Activated CD8-positive, alpha-beta memory T cell treated with anti-CD3 and anti-CD28 coated beads for 1 hour (primary cell): ENCODE measurements at places on chromosomes 16 and 17.

DNA sequence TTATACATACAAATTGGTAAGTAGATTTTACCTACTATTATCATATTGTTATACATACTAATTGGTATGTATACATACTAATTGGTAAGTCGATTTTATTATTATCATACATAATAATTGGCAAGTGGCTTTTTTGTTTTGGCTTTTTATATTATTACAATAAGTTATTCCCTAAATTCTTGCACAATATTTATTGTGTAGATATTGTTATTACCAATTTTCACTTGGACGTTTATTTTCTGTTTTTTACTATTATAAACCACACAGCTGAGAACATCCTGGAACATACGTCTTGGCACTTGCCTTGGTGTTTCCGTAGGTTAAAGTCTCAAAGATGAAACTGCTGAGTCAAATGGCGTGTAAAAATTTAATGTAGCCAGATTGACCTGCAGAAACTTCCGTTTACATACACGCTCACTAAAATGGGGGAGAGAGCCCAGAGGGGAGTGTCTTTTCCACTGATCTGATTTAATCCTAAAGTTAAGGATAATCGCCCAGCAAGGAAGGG lies 18.9 kb downstream of the GNGT2 start:
- DNase-seq, result no peak

DNA sequence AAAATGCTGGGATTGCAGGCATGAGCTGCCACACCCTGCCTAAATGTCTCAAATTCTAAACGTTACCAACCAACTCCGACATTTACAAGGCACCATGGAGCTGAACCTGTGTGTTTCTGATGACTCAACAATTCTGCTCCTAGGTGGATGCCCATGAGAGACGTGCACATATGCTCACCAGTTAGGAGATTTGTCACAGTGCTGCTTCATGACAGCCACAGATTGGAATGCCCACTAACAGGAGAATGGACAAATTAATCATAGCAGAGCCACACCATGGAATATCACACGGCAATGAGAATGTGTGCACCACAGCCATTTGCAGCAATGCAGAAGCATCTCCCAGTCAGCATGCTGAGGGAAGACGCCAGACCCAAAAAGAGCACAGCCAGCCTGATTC lies 8.0 kb upstream of the KCNG4 start:
- no peak for DNase-seq

DNA sequence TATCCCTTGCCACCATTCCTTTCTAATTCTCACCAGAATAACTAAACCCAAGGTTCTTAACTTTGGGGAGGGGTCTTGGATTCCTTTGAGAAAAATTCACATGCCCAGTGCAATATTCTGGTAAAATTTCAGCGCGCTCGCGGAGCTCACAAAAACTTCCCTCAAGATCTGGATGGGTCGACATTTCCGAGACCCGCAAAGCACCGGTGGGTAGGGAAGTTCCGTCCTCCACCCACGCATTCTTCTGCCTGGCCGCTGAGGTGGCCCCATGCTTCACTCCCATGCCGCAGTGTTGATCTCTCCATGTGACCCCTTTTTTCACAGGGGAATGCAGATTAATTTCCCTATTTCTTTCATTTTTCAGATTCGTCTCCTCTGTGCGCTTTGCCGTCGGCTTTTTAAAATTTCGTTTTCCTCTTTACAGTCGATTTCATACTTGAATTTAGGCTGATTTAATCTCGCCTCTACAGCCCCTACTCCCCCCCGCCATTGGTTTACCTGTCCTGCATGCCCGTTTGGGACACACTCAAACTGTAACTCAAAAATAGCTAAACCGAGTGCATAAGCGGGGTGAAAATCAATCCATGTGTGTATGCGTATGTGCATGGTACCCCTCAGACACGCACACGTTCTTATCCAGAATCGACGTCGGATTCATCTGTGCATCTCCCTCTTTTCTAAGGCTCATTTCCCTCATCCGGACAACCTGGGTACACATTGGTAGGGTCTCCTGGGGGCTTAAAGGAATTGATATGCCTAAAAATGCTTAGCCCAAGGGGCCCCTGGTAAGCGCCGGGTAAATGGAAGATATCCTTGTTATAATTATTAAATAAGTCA lies 1.4 kb upstream of the SP6 start:
- no peak for DNase-seq

DNA sequence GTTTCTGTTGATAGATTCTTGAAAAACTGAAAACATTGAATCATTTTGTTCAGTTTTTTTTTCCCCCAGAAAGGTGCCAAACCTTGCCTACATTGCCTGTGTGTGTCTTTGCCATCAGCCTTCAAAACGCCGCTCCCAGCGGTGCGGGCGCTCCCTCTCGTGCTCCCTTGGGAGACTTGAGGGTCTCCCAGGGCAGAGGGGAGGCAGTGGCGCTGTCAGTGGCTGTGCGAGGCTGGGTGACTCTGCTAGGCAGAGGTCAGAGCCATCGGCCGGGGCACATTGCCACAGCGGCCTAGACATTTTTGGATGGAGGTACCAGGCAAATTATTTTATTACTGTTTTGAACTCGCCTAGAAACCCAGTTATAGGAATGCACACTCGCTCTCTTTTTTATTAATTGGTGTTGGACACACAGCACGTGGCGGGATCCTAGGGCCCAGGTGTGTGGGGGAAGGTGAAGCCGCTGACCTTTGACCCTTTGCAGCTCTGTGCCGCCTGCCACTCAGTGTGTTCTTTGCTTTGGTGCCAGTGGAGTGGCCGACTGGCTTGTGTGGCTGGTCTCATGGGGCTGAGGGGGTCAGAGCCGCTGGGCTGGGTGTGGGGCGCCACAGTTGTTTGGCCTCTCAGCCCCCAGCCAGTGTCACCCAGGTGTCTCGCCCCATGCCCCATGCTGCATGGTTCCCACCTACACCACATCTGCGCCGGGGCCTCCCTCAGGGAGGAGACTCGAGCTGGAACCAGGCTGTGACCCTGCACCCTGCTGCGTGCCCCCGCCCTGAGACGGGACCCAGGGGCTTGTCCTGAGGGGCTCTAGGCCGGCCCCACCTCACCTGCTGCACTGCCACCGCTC lies 115.7 kb downstream of the BANP start:
- no peak for DNase-seq

DNA sequence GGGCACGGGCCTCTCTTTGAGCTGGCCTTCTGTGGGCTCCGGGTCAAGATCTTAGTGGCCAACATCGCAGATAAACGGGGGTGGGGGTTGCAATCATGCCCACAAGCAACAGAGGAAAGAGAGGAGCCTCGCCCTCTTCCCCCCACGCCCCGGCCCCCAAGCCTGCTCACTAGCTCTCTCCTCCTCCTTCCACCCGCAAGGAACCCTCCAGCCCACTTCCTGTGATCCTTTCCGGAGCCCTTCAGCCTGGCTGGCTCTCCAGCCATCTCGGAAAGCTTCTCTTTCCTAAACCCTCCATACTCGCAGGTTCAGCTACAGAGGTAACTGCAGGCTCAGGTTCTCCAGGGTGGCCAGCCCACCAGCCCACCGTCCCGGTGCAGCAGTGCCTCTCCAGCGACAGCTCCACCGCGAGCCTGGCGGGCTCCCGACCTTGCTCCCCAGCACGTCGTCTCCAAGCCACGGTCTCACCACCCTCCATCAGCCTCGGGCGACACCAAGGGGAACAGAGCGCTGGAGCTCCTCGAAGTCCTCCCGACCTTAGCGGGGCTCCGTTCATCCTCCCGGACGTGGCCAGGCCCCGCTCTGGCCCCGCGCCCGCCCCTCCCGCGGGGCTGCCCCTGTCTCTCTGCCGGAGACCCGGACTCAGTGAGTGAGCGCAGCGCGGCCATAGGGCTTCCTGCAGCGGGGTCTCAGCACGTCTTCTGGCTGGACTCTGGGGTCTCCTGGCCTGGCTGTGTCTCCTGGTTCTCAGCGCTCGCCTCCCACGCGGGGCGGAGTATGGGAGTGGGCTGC lies 12.9 kb upstream of the ODF4 start:
- no peak for DNase-seq

- DNase-seq, result no peak
These were observed 20.6 kb upstream of the PIK3R6 start for GRCh38 chr17:8887834-8888703.

DNA sequence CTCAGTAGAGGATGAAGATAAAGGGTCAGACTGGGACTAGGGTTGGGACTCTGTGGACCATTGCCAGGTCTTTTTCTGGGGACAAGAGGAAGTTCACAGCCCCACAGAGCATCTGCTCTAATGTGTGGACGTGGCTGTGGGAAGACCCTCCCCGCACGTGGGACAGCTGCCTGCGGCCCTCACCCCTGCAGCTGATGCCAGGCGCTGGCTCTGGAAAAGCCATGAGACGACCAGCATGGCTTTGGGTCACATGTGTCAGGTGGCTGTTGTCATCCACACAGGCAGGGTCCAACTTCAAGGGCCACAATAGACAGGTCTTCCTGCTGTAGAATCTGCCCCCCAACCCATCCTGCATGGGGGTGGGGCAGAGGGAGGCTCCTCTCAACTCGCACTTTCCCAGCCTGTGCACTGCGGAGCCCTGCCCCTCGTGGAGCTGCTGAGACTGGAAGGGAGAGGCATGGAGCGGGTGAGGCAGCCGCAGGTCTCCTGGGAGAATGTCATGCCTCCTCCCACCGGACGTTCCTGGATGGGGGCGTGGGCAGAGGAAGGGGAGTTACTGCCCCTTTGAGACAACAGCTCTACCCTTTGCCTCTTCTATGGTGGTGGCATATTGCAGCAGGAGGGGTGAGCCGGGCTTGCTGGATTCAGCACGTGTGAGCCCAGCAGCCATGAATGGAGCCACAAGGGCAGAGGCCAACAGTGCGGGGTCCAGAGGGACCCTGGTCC lies 53.4 kb downstream of the PIMREG start:
- no peak for DNase-seq

DNA sequence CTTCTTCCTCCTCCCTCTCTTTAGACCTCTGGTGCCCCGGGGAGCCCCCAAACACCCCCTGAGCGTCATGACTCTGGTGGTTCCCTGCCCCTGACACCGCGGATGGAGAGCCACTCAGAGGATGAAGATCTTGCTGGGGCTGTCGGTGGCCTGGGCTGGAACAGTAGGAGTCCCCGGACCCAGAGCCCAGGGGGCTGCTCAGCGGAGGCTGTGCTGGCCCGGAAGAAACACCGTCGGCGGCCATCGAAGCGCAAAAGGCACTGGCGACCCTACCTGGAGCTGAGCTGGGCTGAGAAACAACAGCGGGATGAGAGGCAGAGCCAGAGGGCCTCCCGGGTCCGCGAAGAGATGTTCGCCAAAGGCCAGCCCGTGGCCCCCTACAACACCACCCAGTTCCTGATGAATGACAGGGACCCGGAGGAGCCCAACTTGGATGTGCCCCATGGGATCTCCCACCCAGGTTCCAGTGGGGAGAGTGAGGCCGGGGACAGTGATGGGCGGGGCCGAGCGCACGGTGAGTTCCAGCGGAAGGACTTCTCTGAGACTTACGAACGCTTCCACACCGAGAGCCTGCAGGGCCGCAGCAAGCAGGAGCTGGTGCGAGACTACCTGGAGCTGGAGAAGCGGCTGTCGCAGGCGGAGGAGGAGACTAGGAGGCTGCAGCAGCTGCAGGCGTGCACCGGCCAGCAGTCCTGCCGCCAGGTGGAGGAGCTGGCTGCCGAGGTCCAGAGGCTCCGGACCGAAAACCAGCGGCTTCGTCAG lies 7.5 kb downstream of the HEXIM2 start:
- DNase-seq, result no peak

DNA sequence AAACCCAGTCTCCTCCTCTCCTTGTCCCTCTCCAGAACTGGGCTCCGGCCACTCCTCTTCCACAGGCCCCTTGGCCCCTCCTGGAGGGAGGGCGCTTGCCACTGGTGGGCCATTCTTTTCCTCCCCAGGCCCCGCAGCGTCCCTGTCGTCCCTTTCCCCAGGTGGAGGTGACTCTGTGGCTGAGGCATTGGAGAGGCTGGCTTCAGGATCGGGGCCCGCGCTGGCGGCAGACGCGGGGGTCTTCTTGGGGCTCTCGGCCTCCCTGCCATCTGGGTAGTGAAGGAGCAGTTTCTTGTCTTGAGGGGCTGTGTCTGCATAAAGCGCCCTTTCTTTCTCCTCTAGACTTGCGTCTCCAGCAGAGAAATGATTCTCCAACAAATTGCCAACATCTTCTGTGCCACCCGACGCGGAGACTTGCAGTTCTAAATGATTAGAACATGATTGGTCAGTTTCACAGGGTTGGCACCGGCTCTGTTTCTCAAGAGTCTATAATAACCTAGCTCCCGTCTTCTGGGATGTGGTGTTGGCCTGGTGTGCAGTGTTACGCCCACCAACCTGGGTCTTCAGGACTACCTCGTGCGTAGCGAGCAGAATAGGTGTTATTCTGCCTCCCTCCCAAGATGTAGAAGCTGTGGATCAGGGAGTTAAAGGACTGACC lies 34.1 kb downstream of the SRL start:
- no peak for DNase-seq

DNA sequence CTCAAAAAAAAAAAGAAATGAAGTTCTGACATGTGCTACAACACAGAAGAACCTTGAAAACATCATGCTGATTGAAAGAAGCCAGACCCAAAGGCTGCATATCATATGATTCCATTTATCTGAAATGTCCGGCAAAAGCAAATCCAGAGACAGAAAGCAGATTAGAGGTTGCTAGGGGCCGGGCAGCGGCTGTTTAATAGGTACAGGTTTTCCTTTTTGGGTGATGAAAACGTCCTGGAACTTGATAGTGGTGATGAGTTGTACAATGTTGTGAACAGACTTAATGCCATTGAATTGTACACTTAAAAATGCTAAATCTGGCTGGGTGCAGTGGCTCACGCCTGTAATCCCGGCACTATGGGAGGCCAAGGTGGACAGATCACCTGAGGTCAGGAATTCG lies 166.5 kb downstream of the NTN1 start:
- DNase-seq, result no peak

- no peak for DNase-seq
These were observed 19.1 kb upstream of the ATP6V0C start for GRCh38 chr16:2494616-2495015.

DNA sequence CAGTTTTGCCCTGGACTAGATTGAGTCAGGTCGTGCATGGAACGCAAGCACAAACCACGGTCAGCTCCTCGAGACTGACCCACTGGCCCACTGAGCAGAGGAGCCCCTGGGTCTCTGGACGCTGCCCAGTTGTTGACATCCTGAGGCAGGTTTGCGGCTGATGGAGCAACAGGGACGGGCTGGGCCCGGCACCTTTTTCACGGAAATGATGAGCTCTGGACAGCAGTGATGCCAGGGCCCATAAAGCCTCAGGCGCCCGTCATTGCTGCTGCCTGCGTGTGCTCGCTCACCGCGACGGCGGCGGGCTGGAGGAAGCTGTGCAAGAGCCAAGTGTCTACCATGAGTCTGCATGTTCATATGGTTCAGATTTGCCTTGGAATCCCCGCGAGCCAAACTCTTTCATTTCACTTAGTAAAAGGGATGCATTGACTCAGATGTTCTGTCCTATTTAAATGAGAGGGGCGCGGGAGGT lies 30.8 kb upstream of the CRISPLD2 start:
- no peak for DNase-seq
